ENCODE measurements at places on chromosomes 6 and 20. TPM values are rescaled to one million over a fixed set of nuclear protein-coding genes. Genes with fewer than 3 reads are reported as not detected.

Gene SCRT2
- not detected for total RNA-seq

Gene DEFB124
- not detected for total RNA-seq

Gene PNLDC1
- total RNA-seq, result 0.37 TPM

Gene SLC22A7
- total RNA-seq, result not detected

Gene BFSP1
- total RNA-seq, result 8.8 TPM

Gene CUL7
- total RNA-seq, result 34.1 TPM

Gene DNMT3B
- total RNA-seq, result 22.2 TPM
